ENCODE measurements at places on chromosomes 12 and 14.

DNA sequence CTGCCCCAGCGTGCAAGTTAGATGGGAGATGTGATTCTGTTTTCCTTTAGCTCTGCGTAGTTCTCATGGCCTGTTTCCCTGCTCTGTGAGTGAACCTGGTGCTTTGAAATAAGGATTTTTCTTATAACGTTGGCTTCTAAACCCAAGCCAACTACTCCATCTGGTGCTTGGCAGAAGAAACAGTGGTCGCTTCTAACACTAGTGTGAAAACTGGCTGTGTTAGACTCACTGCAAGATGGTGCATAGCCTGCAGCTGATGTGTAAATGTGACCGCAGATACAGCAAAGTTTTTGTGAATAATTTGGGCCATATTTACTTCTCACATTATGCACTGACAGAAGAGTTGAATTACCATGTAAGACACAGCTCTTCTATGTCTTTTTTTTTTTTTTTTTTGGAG is 12.2 kb downstream of the GTF2H3 start:
- DNase-seq, result no peak

DNA sequence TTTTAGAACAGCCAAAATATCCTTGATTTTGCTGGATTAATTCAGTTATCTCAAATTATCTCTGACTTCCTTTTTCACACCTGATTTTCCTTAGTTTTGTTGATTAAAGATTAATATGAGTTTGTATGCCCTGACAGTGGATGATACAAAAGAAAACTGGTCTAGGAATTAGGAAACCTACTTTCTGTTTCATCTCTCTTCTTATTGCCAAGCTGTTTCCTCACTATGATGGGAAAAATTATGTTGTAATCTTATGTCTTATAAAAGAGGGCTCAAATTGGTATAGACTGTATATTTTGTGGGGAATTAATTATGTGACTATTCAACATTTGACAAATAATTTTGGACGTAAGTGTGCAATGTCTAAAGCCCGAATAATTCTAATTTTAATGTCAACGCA is 271.6 kb downstream of the FBXL14 start:
- peak; percentile 32 for DNase-seq

- peak; percentile 53 for DNase-seq
Measured at GRCh38 chr12:113407931-113408600, 4.4 kb upstream of the SDS start.

DNA sequence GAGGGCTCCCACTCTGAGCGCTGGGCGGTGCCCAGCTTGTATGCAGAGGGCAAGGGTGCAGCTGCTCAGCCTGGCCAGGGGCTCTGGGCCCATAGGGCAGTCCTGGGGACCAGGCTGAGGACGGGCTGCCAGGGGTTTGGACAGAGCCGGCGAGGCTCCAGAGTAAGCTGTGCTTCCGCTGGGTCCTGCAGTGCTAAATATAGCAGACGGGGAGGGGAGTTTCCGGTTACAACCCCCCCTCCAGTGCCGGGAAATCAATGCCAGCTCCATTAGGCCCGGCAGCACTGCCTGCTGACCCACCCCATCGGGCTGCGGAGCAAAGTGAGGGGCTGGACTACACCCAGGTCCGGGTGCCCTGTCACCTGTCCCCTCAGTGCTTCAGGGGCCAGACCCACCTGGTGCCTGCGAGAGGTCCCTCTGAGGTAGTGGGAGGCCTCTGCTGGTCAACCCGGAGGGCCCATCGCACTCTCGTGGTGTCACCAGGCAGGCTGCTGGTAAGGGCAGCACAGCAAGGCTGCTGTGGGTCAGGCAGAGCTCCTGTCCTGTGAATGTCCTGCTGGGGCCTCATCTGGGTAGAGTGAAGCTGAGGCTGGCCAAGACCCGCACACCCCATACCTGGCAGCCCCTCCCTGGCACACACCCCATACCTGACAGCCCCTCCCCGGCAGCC is 2.6 kb upstream of the JAG2 start:
- DNase-seq, result no peak

GRCh38 chr14:63478437-63478852 is 64.7 kb downstream of the PPP2R5E start:
- no peak for DNase-seq

DNA sequence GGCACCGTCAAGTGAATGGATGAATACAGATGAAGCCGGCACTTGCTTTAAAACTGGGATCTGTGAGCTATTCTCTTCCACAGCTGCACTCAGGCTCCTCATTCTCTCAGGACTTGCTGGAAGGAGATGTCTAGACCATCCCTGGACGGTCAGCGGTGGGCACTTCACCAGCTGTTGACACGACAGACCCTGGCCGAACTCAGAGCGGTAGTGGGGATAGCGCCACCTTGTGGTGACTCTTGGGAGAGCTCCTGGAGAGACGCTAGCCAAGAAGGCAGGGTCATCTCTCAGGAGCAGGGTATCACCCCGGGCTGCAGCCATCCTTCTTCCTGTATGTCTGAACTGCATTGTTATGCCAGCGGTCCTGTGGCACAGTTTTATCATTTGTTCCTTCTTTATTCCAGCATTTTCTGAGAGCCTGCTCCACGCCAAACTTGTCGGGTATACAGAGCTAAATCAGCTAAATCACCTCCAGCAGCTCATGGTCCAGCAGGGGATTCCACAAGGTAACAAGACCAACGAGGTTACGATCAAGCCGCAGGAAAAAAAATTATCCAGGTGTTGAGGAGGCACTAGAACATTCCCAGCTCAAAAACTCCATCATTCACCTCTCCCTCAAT is 10.0 kb downstream of the WNT1 start:
- peak; percentile 73 for DNase-seq

DNA sequence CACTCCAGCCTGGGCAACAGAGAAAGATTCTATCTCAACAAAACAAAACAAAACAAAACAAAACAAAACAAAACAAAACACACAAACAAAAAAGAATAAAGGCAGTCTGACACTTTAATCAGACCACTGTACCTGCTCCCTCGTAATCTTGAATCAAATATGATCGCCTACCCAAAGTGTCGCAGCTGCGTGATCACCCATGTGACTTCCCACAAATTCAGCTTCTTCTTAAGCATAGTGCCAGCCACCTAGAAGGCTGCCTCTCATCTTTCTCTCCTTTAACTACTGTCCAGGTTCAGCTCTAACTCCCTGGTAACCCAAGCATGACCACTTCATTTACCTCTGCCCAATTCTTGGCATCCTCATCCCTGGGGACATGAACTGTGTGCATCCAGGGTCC is 37.4 kb downstream of the FMNL3 start:
- no peak for DNase-seq

DNA sequence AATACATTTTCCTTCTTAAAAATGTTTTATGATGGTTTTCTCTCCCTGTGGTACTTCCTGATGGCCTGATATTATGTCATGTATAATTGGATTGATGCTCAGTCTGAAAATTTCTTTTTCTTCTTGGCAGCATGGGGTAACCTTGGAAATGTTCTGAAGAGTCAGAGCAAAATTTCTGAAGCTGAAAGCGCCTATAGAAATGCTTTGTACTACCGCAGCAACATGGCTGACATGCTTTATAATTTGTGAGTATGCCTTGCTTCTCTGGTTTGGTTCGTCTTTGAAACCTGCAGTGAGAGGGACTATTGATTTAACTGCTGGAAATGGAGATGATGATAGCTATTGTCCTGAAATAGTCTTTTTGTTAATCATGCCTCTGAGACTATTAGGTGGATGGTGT is 243.6 kb downstream of the TMTC2 start:
- no peak for DNase-seq

- no peak for DNase-seq
Measured at GRCh38 chr14:104979758-104980610, 1.8 kb upstream of the AHNAK2 start.

DNA sequence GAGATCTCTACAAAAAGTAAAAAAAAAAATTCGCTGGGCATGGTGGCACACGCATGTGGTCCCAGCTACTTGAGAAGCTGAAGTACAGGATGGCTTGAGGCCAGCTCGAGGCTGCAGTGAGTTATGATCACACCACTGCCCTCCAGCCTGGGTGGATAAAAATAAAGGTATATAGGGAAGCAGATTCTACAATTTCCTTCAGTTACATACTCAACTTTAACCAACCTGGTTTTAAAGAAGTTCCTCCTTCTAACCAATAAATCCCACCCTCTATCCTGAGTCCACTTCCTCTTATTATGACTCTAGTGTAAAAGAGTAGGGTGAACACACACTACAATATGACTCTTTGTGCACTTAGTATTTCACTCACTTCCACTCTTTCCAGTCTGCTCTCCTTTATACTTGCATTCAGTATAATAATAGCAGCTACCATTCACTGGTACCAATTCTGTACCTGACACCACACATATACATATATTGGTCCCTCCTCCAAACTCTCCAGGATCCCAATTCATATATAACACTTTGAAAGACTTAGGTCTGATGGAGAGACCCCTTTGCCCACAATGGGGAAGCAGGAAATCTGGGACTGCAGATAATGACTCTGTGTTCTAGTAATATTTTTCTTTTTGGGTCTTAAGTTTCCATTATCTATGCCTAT is 2.3 kb downstream of the ARF3 start:
- DNase-seq, result peak; percentile 75

DNA sequence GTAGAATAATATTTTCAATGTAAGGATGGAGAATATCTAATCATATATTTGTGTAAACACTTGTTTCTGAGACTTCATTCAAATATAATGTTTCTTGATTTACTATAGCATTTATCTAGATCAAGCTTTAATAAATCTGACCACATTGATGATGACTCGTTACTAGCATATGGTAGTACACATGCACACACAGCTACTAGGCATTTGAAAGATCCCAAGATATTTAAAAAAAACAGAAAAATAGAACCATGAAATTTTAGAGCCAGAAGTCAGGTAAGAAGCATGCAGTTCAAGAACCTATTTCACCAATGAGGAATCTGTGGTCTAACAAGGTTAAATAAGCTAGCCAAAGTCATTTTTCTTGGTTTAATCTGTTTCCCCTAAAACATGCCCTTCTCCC is 32.0 kb downstream of the DCP1B start:
- DNase-seq, result no peak

GRCh38 chr12:128008341-128008740 is 258.6 kb upstream of the TMEM132C start:
- DNase-seq, result no peak

- no peak for DNase-seq
Measured at GRCh38 chr14:98901511-98902205, 370.3 kb downstream of the BCL11B start.

DNA sequence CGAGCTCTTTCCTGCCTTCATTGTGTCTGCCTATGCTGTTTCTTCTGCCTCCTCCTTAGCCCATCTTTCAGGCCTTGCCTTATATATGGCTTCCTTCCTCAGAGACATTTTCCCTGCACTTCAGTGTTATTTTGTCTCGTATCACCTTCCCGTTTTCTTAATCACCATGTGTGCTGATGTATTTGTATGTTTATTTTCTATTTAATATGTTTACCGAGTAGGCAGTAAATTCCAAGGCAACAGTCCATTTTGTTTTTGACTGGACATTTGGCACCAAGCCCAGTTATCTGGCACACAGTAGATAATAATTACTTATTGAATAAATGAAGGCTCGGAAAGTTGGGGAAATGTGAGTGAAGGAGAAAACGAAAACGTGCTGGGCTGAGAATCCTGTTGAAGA is 4.6 kb upstream of the POU6F1 start:
- DNase-seq, result no peak

DNA sequence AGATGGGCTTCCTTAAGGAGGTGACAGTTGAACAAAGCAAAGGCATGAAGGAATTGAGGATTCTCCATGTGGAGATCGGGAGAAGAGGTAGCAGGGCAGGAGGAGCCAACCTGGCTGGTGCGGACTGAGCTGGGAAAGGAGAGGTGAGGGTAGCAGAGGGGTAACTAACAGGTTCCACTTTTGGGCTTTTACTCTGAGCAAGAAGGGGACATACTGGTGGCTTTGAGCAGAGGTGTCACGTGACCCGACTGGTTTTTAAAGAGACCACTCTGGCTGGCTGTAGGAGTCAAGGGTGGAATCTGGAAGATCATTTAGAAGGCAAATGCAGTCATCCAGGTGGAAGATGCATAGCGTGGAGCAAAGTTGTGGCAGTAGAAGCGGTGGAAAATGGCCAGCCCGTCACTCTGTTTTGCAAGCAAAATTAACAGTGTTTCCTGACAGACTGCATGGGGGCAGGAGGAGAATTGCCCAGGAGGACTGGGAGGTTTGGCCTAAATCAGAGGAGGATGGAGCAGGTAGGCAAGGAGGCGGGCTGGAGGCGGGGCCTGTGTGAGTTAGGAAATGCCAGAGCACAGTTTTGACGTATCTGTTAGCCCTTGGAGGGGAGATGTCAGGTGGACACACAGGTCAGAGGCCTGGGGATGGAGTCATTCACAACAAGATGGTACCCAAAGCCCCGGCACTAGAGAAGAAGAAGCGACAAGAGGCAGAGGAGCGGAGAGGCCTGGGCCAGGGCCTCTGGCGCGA is 156.3 kb upstream of the FKBP4 start:
- DNase-seq, result no peak

DNA sequence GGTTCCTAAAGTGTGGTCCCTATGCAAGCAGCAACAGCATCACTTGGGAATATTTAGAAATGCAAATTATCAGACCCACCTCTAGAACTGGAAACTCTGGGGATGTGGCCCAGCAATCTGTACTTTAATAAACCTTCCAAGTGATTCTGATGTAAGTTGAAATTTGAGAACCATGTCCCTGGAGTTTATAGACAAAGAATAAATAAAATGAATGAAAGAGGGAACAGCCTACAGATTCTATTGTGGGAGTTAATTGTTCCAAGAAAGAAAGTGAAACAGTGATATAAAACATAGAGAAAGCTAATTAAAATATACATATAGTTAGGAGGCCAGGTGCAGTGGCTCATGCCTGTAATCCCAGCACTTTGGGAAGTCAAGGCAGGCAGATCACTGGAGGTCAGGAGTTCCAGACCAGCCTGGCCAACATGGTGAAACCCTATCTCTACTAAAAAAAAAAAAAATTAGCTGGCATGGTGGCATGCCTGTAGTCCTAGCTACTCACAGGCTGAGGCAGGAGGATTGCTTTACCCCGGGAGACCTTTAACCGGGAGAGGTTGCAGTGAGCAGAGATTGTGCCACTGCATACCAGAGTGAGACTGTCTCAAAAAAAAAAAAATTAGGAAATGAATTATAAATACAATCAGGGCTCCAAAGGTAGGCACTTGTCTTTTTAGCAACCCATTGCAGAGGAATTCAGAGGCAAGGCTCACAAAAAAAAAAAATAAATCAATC is 507.5 kb downstream of the NAV3 start:
- no peak for DNase-seq

- DNase-seq, result no peak
Measured at GRCh38 chr12:1205512-1206060, 214.6 kb downstream of the ERC1 start.

- DNase-seq, result no peak
Measured at GRCh38 chr12:49728446-49728845, 12.9 kb upstream of the TMBIM6 start.
